ENCODE measurements at places on chromosomes 7 and 10.

DNA sequence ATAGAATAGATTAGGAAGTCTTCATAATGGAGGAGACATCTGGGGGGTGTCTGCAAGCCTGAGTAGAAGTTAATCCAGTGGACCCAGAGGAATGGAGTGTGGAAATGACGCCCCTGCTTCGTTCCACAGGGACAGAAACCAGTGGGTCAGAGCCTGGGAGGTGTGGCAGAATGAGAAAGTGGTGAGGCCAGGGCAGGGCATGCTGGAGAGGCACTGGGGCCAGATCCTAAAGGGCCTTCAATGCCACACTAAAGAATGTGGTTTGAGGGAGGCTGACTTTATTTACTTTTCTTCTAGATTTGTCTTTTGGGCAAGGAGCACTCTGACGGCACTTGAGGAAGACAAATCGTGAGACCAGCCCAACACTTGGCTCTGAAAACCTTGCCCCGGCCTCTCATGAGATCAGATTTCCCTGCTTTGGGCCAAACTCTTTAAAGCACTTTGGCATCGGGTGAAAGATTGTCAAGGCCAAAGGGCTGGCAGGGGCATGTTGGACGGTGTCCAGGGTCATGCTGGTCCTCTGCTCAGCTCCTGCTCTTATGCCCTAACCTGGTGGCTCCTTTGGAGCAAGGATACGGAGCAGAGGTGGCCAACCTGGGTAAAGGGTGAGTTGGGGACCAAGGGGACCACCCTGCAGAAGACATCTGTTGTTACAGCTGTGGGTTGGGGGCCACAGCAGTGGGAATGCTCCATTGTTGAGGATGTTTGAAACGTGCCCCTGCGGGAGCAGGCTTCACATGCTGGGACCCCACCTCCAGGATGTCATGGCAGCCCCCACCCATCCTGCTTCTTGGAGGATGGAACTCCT is 157.0 kb upstream of the ZMIZ1 start:
- no peak for DNase-seq

DNA sequence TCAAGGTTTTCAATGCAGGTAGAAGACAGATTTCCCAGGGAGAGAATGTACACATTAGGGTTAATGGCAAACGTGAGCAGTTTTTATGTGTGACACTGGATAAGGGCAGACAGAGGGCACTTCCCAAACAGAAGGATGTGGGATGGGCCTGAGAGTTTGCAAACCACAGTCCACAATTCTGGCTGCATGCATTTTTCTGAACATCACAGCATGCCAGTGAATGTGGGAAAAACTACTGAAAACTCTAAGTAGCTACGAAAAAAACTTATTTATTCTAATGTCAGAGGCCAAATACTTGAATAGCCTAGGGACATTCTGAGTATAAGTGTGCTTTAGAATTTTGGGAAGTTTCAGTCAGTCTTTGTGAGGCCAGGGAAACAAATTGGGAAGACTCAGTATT is 145.9 kb downstream of the NRCAM start:
- no peak for DNase-seq

- no peak for DNase-seq
Observed at GRCh38 chr10:89389254-89389653, 3.2 kb upstream of the IFIT1 start.

GRCh38 chr10:111532139-111532538 is 455.3 kb downstream of the ADRA2A start:
- DNase-seq: no peak

GRCh38 chr7:111586711-111587409 is 24.6 kb upstream of the IMMP2L start:
- no peak for DNase-seq

GRCh38 chr10:44856696-44857095 is 54.4 kb upstream of the TMEM72 start:
- DNase-seq: no peak

DNA sequence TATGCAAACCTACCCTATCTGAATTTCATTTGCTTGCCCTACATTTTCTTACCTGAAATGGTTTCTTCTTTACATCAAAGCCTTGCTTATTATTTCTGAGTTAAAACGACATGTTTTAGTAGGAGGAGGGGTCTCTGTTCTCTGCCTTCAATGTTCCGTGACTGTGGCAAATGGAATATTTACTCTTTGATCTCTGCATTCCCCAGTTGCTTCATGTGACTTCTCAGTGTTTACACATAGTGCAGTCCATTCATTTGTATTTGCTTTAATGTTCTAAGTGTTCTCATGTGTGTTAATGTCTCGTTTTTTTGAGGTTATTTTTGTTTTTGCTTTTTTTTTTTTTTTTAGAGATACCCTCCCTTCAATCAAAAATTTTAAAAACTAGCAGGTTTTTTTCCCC is 75.8 kb downstream of the GNAI1 start:
- DNase-seq: no peak

DNA sequence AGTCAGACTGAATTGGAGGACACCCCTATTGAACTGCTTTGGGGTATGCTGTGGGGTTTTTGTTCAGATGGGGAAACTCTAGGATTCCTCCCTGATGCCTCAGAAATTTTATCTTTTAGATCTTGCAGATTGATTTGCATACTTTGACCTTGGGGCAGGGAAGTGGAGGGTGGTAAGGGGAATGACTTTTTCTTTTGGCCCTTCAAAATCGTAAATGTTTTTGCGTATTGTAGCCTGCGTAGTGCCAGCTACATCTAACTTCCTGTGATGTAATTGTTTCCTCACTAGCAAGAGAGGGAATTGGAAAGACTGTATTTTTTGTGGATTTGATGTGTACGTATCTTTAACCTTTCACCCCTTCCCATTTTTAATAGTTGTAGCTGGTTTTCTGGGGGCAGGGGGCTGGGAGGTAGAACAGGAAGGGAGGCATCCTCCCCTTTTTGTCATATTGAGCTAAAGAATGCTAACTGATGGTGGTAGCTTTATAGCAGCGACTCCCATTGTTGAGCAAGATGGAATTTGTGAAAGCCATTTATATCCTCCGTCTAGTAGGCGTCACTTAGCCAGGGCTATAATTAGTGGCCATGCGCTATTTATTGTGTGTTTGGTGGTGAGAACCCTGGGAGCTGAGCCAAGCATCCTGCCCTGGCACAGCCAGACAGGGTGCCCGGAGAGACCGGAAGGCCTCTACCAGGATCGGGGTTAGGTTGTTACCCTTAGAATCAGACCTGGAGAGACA is 11.3 kb downstream of the DUSP5 start:
- DNase-seq: no peak
